ENCODE measurements at places on chromosomes 16 and 17.

DNA sequence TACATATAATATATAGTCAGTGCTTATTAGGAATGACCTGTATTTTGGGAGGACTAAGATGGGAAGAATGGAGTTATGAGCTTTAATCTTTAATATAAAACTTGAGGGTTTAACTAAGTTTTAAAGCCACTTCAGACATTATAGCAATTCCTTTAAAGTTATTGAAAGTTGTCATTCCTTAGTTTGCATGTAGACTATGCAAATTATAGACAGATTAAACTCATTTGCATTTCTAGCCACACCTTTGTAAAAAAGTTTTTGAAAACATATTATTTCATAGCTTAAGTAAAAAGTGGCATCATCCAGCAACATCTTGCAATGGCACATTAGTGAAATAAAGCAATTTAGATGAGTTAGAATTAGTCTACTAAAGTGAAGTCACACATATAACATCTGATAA is 49.8 kb downstream of the C17orf58 start:
- no peak for DNase-seq

- DNase-seq: no peak
Observed at GRCh38 chr16:66291833-66292232, 74.7 kb upstream of the CDH5 start.

DNA sequence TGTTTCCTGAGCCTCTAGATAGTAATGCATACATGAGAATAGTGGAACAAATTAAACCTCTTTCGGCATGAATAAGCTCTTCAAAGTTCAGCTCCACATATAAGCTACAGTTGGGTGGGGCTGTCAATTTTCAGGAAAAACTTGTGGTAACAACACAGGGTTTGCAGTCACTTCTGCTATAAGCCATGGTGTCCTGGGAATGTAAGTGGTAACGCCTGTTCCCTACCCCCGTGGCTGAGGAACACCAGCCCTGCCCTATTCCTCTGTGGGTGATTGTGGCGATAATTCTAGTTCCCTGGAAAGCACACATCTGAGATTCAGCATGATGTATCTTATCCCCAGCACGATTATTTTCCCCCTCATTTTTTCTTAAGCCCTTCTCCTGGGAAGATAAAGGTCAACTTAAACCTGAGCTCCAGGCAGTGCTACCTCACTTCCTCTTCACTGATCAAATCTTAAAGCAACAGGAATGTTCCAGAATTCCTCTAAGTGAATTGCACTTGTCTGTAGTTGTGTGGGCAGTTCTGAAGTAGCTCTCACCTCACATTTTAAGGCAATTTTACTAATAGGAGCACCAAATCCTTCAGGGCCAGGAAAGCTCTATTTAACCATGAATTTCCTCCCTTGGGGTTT is 500.7 kb upstream of the HSBP1 start:
- DNase-seq: no peak

DNA sequence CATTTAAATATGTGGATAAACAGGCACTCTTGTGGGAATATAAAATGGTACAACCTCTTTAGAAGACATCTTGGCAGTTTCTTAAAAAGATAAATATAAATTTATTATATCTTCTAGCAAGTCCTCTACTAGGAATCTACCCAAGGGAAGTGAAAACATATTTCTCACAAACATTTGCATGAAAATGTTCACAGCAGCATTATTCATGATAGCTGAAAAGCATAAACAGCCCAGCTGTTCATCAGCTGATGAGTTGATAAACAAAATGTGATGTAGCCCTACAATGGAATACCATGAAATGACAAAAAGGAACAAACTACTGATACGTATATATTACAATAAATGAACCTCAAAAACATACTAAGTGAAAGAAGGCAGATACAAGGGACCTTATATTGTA is 12.0 kb downstream of the DGKE start:
- DNase-seq: no peak

GRCh38 chr17:28725660-28726225 is 290 bp downstream of the TLCD1 start:
- peak; percentile 39 for DNase-seq

- DNase-seq: no peak
Observed at GRCh38 chr16:86610779-86611524, 32.6 kb downstream of the FOXL1 start.

- peak; percentile 45 for DNase-seq
Observed at GRCh38 chr17:7413346-7413985, 5.8 kb downstream of the NLGN2 start.

- peak; percentile 59 for DNase-seq
Observed at GRCh38 chr17:80970044-80970761, 21.4 kb upstream of the CHMP6 start.

GRCh38 chr16:2033057-2033908 is 6.6 kb downstream of the NHERF2 start:
- DNase-seq: peak; percentile 61

DNA sequence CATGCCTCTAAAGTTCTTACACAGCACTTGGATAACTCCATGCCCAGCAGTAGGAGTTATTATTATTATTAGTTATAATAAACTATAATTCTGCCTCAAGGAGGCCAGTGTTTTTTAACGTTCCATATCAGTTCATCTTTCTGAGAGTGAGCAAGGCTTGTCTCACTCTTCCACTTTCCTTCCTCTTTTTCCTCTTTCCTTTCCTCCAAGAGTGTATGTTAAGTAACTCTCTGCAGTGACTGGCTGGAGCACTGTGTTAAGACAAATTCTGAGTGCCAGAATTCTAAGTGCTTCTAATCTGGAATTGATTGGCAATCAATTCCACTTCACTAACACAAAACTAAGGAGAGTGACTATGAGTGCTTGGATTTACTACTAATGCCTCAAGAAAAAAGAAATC is 16.4 kb downstream of the CLEC19A start:
- no peak for DNase-seq

GRCh38 chr17:1089915-1090314 is 89.9 kb downstream of the ABR start:
- no peak for DNase-seq

- DNase-seq: no peak
Observed at GRCh38 chr17:222172-222571, 40.7 kb upstream of the DOC2B start.

DNA sequence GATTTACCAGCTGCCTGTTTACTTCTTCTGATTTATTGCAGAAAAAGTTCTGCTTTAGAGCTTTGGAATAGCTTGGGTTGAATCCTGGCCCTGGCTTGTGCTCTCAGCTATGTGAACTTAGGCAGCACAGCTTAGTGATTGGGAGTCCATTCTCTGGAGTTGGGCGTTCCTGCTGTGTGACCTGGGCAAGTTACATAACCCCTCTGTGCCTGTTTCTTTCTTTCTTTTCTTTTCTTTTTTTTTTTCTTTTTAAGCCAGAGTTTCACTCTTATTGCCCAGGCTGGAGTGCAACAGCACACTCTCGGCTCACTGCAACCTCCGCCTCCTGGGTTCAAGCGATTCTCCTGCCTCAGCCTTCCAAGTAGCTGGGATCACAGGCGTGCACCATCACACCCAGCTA is 51.5 kb upstream of the AQP8 start:
- no peak for DNase-seq

DNA sequence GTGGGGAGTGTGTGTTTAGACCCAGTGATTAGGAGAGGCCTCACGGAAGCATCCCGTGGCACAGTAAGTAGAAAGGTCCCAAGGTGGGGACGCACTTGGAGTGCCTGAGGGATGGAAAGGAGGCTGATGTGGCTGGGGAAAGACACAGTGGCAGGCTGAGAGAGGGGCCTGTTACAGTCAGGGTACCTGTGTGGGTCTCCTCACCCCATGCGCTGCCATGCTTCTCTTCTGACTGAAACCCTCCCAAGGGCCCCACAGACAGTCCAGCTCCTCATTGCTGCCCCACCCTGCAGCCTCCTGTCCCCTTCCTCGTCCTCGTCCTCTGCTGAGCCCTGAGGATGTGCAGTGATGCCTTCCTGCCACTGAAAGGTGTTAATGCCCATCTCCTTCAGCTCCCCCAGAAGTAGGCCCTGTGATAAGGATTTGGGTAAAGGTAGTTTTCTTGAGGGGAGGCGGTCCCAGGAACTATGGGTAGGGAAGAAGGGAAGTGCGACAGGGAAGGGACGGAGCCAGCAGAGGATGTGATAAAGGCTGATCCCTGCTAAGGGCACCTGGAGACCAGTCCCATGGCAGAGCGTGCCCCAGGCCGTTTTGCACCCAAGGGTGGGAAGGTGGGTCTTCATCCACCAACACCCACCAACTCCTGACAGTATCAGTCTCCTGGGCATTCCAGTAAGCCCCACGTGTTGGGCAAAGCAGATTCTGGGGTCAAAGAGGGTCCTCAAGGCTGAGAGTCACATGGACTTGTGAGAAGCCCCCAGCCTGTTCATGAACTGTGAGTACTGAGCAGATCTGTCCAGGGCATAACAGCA is 237.2 kb downstream of the GSG1L start:
- no peak for DNase-seq
